Thoracic aorta endothelial cell (primary cell): ENCODE measurements at places on chromosomes 2 and 18. TPM values are rescaled to one million over a fixed set of nuclear protein-coding genes. Genes with fewer than 3 reads are reported as not detected.

The ASXL2 gene
- total RNA-seq = 20.5 and 27.1 TPM in 2 replicates

The SPATA3 gene
- total RNA-seq = not detected in 2 replicates

The AMER3 gene
- total RNA-seq = not detected in 2 replicates

The SPP2 gene
- total RNA-seq = not detected in 2 replicates

The CTAGE1 gene
- not detected in 2 replicates for total RNA-seq

The LIMS4 gene
- total RNA-seq = 11.6 and 19.2 TPM in 2 replicates

The SMIM21 gene
- not detected in 2 replicates for total RNA-seq

The SLC14A1 gene
- not detected in 2 replicates for total RNA-seq

The TDRD15 gene
- total RNA-seq = under 0.01 TPM in 1 of 2 replicates, not detected in the other

The HS1BP3 gene
- total RNA-seq = 24.7 and 28.5 TPM in 2 replicates

The ONECUT2 gene
- under 0.01 TPM in 2 replicates for total RNA-seq

The STEAP3 gene
- total RNA-seq = 20.3 and 27.9 TPM in 2 replicates

The ELOA2 gene
- not detected in 2 replicates for total RNA-seq

The LIPG gene
- 54.9 and 78.5 TPM in 2 replicates for total RNA-seq

The FBLN7 gene
- total RNA-seq = 2.9 and 5.2 TPM in 2 replicates

The THAP4 gene
- 34.8 and 45.0 TPM in 2 replicates for total RNA-seq

The DNAJB2 gene
- total RNA-seq = 13.7 and 15.4 TPM in 2 replicates

The CDH20 gene
- total RNA-seq = not detected in 2 replicates

The GPR45 gene
- total RNA-seq = not detected in 2 replicates

The LRATD1 gene
- 0.13 and 0.79 TPM in 2 replicates for total RNA-seq

The ZNF385B gene
- not detected in 2 replicates for total RNA-seq

The KRTCAP3 gene
- total RNA-seq = 0.53 and 0.57 TPM in 2 replicates

The INSIG2 gene
- 24.1 and 27.4 TPM in 2 replicates for total RNA-seq

The SCN9A gene
- 1.1 and 2.1 TPM in 2 replicates for total RNA-seq

The TUBA3E gene
- total RNA-seq = not detected in 2 replicates

The METTL5 gene
- 58.8 and 62.8 TPM in 2 replicates for total RNA-seq
